ENCODE measurements at places on chromosomes 13 and 19. TPM values are rescaled to one million over a fixed set of nuclear protein-coding genes. Genes with fewer than 3 reads are reported as not detected.

The ZMYM2 gene
- total RNA-seq, result 56.2 TPM

DNA sequence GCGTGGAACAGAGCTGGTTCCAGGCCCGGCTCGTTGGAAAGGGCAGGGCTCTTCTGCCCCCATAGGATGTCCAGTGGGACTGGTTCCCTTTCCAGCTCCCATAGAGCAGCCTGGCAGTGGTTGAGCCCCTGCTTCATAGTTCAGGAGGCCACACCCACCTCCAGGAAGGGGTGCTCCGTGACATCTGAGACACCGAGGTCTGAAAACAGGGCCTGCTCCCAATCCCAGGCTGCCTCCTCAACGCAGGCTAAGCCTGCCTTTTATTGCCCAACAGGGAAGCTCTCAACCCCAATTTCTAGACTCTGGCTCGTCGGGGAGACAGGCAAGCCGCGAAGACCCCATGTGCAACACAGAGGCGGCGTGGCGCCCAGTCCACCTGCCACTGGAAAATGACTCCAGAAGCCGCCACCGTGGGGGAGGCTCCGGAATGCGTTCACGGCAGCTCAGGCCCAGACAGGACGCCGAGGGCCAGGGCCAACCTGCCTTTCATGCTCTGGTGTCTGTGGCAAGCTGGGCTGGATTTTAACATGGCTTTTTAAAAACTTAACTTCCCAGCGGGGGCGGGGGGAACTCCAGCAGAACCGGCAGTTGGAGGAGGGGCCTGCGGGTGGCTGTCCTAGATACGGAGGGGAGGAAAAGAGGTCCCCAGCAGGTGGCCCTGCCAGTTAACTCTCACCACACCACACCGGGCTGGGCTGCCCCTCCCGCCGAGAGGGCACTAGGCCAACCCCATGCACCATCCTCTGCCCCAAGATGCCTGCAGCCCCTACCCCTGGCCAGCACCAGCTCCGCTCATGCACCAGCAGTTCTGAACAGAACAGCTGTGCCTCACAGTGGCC lies 17.9 kb upstream of the TINCR start:
- peak; percentile 24 for DNase-seq

- DNase-seq, result no peak
Observed at GRCh38 chr19:5093297-5093928, 124.5 kb downstream of the KDM4B start.

GRCh38 chr13:41674246-41674645 lies 216.9 kb downstream of the RGCC start:
- DNase-seq, result no peak

The ZNF296 gene
- 0.43 TPM for total RNA-seq

DNA sequence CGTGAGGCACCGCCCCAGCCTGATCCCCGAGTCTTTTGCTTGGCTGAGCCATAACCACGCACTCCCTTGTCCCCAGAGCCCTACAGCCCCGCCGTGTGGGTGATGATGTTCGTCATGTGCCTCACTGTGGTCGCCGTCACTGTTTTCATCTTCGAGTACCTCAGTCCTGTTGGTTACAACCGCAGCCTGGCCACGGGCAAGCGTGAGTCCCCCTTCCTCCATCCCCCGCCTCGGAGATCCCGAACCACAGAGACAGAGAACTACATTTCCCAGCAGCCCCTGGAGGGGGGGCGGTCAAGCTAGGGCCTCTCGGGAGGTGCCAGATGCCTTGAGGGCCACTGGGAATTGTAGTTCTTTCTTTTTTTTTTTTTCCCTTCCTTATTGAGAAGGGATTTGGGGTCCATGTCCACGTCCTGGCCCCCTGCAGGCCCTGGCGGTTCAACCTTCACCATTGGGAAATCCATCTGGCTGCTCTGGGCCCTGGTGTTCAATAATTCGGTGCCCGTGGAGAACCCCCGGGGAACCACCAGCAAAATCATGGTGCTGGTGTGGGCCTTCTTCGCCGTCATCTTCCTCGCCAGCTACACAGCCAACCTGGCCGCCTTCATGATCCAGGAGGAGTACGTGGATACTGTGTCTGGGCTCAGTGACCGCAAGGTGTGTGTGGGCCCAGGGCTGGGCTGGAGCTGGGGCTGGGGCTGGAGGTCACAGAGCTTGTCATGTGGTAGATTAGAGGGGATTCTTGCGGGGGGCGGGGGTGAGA lies 25.9 kb downstream of the GRIN2D start:
- DNase-seq, result no peak

- no peak for DNase-seq
Observed at GRCh38 chr19:35889370-35890112, 10.8 kb downstream of the NFKBID start.

GRCh38 chr13:26660185-26660584 lies 100.4 kb downstream of the GPR12 start:
- no peak for DNase-seq

GRCh38 chr13:40979232-40979631 lies 39.9 kb downstream of the ELF1 start:
- no peak for DNase-seq

- no peak for DNase-seq
Observed at GRCh38 chr19:43554317-43554895, 20.9 kb downstream of the XRCC1 start.

The ANGPTL8 gene
- not detected for total RNA-seq

DNA sequence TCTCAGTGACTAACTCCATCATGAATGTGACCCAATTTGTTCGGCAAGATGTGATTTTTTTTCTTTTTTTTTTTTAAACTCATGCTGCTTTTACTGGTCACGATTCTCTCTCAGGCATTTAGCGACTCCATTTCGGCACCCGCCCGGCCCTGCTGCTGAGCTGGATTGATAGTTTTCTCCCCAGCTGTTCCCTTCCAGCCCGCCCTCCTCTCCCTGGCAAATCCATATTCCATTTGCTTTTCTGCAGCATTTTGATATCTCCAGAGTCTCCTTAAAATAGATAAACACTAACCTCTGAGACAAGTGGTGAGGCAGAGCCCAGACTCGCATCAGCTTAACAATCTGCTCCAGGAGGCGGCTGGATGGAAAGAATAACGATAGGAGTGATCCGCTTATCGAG lies 55.5 kb upstream of the KATNAL1 start:
- no peak for DNase-seq

The NUMBL gene
- total RNA-seq, result 18.5 TPM

The CEACAM16 gene
- total RNA-seq, result not detected

DNA sequence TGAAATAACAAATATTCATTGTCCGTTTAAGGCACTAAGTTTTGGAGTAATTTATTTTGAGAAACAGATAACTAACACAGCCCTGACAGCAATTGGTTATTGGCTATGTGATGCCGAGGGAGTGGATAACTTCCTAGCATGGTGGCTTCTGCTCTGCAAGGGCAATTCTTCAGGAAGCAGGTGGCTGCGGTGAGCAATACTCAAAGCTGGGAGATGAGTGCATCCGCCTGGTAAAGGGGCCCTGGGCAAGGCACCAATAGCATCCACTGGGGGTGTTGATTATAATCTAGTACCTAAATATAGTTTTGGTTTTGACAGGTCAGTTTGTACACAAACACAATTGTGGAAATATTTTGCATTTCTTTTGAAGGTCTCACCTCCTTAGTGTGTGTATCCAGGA lies 41.0 kb downstream of the CCDC70 start:
- no peak for DNase-seq

The LIPE gene
- 4.5 TPM for total RNA-seq

The NKG7 gene
- 16.9 TPM for total RNA-seq

The PSG7 gene
- total RNA-seq, result not detected

- peak; percentile 11 for DNase-seq
Observed at GRCh38 chr13:43515531-43515930, 271.2 kb downstream of the ENOX1 start.

The SIGLEC8 gene
- total RNA-seq, result 0.77 TPM

GRCh38 chr13:82688400-82688994 lies 1193.8 kb downstream of the SLITRK1 start:
- no peak for DNase-seq

DNA sequence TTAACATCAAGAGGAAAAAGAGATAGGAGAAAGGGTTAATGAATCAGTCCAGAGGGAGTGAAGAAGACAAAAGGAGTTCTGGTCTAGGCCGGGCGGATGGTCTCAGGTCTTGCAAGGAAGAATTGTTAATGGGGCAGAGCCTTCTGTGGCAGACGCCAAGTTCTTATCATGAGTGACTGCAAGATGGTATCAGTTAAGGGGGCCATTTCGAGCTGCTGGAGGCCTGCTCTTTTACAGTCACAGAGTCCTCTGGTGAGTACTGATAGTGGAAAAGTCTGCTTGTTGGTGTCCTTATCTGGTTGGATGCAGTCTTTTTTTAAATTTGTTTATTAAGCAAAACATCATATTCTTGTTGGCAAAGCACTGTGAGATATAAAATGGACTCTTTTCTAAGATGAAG lies 590.9 kb upstream of the SGCG start:
- no peak for DNase-seq

The ZNF430 gene
- total RNA-seq, result 17.2 TPM

GRCh38 chr19:44869733-44870470 lies 21.2 kb upstream of the TOMM40 start:
- no peak for DNase-seq

DNA sequence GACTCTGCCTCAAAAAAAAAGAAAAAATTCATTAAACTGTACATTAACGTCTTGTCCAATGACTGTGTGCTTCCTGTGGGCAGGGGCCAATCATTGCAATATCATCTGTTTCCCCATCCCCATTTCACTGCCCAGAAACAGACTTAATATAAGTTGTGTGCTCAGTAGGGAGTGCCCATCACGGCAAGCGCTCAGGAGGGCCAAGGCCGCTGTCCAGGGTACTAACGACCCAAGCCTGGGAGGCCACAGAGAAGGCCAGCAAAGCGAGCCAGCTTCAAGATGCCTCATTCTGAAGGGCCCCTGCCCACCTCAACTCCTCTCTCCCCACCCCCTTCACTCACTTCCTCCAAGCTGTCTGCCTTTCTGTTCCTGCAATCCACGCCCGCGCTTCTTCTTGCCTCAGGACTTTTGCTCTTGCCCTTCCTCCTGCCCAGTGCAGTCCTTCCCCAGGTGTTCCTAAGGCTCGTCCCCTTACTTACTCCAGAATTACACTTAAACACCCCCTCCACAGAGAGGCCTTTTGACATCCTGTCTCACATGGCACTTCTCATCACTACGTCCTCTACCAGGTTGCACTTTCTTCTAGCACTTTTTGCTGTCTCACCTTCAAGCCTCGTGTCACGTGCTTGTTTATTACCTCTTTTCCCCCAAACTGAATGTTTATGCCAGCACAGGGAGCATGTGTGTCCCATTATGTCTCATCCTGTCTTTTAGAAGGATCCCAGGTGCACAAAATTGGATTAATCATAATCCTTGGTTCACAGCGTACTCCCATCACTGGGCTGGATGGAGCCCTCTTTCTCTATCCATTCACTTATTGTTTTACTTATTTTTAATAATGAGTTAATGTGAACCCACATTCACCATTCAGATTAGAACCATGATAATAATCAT lies 11.3 kb upstream of the POU2F2 start:
- DNase-seq, result peak; percentile 48

- peak; percentile 25 for DNase-seq
Observed at GRCh38 chr13:27339299-27339698, 68.7 kb downstream of the RASL11A start.

DNA sequence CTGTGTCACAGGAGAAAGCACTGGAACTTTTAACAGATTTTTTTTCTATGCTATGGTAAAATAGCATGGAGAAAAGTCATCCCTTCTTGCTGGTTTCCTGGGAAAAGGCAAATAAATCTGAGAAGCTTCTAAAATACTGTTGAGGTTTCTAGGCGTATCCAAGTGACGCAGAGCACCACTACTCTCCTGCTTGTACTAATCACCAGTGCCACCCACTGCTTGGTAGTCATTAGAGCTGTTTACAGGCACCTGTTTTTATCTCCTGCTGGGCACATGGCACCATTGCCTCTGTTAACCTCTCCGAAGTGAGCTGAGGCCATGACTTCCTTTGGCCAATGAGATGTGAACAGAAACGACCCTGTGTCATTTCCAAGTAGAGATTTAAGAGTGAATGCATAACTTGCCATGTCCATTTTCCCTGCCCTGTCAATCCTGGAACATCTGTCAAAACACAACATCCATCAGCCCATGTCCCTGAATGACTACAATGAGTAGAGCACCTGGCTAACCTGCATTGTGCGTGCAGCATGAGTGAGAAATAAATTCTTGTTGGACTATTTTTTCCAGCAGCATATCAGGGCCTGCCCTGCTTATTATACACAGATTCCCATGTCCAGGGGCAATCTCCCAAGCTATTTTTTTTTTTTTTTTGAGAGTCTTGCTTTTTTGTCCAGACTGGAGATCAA lies 17.3 kb upstream of the OXGR1 start:
- no peak for DNase-seq

DNA sequence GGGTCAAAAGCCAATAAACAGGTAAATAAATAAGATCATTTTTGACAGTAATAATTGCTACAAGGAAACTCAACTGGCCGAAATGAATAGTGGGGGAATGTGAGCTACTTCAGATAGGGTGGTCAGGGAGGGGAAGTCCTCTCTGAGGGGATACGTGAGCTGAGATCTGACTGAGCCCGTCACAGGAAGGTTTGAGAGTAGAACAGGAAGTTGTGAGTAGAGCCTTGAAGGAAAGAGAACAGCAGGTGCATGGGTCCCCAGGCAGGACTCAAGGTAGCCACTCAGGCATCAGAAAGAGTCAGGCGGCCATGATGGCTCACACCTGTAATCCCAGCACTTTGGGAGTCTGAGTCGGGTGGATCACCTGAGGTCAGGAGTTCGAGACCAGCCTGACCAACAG lies 6.3 kb downstream of the IRGQ start:
- DNase-seq, result no peak

The HIPK4 gene
- total RNA-seq, result 0.43 TPM

DNA sequence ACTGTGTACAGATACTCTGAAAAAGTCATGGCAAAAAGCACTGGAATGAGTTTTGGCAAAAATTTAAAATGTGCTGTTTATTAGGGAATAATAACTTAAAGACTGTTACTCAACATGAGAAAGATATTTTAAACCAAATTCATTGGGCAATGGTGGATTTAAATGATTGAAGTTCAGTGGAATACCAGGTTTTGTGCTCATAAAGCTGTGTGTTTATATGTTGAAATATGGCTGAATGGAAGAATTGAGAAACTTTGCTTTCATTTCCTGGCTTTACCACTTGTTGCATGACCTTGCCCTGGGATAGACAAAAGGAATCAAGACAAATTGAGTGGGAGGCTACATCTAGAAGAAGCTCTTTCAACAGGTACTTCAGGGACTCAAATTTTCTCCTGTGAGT lies 246.4 kb downstream of the GPC5 start:
- DNase-seq, result no peak

The PPP6R1 gene
- 86.3 TPM for total RNA-seq

DNA sequence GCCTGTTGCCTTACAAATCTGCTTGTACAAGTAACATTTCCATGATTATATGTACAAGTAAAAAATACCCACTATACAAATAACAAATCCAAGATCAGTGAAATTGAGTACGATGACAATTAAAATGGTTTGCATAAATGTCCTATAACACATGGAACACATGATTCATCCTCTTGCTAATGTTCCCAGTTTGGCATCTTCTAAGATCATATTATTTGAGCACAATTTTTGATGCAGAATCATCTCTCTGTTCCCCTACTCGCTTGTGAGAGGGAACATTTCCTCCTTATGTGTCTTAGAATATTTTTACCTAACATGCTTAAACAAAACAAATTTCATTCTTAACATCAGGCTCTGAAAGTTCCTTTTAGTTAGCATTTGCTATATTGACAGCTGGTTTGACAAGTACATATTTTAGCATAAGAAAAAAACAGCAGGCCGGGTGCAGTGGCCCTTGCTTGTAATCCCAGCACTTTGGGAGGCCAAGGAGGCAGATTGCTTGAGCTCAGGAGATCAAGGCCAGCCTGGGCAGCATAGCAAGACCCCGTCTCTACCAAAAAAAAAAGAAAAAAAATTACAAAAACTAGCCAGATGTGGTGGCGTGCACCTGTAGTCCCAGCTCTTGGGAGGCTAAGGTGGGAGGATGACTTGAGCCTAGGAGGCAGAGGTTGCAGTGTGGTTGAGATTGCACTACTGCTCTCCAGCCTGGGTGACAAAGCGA lies 14.2 kb downstream of the ZNF331 start:
- DNase-seq, result no peak

Measured in lung (tissue), 17 donors.